ENCODE measurements at places on chromosomes 1 and 21. TPM values are rescaled to one million over a fixed set of nuclear protein-coding genes. Genes with fewer than 3 reads are reported as not detected.
A peak's percentile ranks its signal among the peaks of the same experiment; 100 is the strongest.

AMY1C gene
- not detected for total RNA-seq

HTR1D gene
- not detected for total RNA-seq

GPR3 gene
- 0.60 TPM for total RNA-seq

ST6GALNAC3 gene
- not detected for total RNA-seq

SH2D1B gene
- total RNA-seq, result 143 TPM

ADORA1 gene
- not detected for total RNA-seq

SLC45A1 gene
- total RNA-seq, result 0.52 TPM

FCRL6 gene
- total RNA-seq, result 309 TPM

GRCh38 chr1:34924759-34925555 lies 4.5 kb downstream of the DLGAP3 start:
- peak; percentile 68 for DNase-seq
- H3K36me3 ChIP-seq, result no peaks in the 10 kb centered on the region
- peaks cover 20% of the 10 kb centered on the region for H3K27me3 ChIP-seq

DNA sequence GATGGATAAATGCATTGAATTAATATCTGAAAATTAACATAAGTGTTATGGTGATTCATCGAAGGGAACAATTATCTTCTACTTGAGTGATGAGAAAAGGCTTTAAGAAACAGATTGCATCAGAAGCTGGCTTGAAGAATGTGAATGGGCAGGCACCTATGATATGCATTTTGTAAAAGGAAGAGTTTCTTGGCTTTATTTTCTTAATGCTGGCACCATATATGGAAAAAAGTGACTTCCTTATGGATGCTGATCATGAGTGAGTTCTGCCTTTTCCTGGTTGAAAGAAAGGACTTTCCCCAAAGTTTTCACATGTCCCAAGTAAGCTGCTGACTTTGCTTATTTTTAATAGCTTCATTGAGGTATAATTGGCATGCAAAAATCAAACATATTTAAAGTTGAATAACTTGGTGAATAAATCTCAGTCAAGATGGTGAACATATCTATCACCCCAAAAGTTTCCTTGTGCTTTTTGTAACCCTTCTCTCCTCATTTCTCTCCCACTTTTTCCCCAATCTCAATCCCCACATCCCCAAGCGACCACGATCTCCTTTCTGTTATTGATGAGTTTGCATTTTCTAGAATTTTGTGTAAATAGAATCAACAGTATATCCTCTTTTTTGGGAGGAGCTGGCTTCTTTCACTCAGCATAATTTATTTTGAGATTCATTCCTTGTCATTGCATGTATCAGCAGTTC lies 74.2 kb downstream of the SPATA46 start:
- H3K4me1 ChIP-seq, result peaks cover 10% of the 10 kb centered on the region
- no peak overlapping the region for H3K27ac ChIP-seq

DNA sequence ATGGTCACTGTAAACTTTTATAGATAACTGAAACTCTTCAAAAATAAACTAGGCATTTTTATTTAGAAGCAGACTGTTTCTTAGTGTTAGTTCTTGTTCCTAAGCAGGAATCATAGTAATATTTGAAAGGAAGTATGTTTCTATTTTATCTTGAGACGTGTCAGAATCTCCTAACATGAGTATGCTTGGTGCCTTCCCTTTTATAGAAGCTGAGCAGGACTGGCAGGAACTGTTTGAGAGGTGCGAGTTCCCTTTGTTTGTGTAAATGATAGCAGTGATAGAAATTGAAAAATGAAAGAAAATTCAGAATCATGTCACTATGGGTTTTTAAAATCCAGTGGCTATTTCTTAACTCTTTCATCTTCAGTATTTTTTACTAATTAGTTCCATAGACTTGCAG lies 56.9 kb downstream of the LRRC8D start:
- H3K27me3 ChIP-seq, result no peaks in the 10 kb centered on the region
- no peak overlapping the region for H3K27ac ChIP-seq
- DNase-seq, result no peak
- H3K4me3 ChIP-seq, result no peak overlapping the region
- H3K36me3 ChIP-seq, result peaks cover 2% of the 10 kb centered on the region

- no peak within 1 kb of the TSS for H3K27ac ChIP-seq
- no peak within 1 kb of the TSS for H3K4me3 ChIP-seq
- no peak for DNase-seq
Measured at GRCh38 chr1:198540580-198540979, at the start of gene ATP6V1G3. TSS of gene ATP6V1G3 (minus strand) at chr1:198540680. CDS start at chr1:198540650, 30 bp downstream.

DNA sequence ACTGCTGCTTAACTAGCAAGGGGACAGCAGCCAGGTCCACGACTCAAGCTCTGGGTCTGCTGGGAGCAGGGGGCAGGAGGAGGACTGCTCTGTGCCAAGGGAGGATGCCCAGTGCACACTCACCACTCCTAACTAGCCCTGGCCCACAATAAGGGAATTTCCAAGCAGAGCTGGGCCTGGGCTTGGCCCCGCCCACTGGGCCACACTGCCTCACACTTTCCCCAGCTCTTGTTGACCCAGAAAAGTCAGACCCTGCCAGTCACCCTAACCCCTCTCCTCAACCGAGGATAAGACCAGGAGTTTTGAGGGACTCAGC lies 18.7 kb downstream of the SLC9A1 start:
- DNase-seq, result peak; percentile 64
- H3K27me3 ChIP-seq, result no peaks in the 10 kb centered on the region
- H3K4me3 ChIP-seq, result no peak overlapping the region

DNA sequence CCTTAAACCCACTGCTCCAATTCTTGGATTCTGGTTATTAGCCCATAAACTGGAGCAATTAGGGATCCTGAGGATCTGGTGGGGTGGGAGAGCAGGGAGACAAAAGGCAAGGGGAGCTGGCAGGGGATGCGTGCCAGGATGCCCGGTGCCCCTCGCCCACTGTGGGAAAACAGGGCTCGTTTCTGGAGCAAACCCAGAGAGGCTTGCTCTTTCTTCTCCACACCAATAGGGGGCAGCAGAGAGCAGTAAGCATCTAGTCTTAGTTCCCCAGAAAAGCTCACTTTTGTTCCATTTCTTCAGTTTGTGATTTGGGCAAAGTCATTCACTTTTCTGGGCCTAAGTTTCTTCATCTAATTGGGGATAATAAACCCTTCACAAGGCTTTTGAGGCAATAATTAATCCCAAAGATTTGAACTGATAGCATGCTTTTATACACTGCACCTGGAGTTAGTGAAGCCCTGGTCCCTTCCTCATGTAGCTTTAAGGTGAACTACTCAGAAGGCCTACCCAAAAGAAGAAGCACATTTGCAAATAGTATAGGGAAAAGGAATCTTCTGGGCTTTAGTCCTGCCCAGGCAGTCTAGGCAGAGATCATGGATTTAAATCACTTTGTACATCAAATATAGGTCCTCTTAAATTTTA lies 160.6 kb upstream of the USP24 start:
- H3K4me1 ChIP-seq, result no peaks in the 10 kb centered on the region
- no peak overlapping the region for H3K27ac ChIP-seq
- DNase-seq, result no peak
- no peak overlapping the region for H3K4me3 ChIP-seq
- H3K36me3 ChIP-seq, result no peaks in the 10 kb centered on the region

DNA sequence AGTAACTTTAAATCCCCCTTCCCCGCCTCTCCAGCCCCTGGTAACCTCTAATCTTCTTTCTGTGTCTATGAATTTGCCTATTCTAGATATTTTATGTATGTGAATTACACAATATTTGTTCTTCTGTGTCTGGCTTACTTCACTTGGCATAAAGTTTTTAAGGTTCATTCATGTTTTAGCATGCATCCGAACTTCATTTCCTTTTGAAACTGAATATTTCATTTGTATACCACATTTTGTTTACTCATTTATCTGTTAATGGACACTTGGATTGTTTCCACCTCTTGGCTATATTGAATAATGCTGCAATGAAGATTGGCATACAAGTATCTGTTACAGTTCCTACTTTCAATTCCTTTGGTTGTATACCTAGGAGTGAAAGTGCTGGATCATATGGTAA lies 205.3 kb downstream of the TM2D1 start:
- no peaks in the 10 kb centered on the region for H3K4me1 ChIP-seq
- no peak overlapping the region for H3K27ac ChIP-seq
- H3K27me3 ChIP-seq, result no peaks in the 10 kb centered on the region
- H3K4me3 ChIP-seq, result no peak overlapping the region
- H3K36me3 ChIP-seq, result no peaks in the 10 kb centered on the region

DNA sequence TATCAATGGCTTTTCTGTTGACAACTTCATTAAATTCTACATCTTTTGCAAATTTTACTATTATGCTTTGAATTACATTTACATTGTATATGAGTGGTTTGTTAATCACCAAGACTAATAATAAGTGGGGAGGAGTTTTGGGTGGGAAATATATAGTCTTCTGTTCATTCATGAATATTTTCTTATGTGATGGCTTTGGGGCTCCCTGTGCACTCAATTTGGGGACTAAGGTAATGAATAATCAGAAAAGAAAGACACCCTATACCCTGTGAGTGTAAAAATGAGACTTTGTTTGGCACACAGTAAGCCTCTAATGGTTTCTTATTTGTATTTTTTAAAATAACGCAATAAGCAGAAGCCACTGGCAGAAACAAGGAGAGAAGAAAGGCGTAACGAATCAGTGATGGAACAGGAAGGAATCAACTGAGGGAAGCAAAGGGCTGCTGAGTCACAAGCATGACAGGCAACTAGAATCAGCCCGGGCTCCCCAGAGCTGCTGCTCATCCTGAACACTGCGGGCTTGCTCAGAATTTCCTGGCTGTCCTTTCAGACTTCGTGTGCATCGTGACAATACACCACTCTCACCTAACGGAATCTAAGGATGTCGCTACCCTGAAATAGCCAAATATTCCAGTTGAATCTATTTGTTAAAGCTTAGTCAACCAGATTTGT lies 20.8 kb upstream of the RGS2 start:
- H3K27ac ChIP-seq, result no peak overlapping the region
- no peak for DNase-seq
- H3K4me3 ChIP-seq, result no peak overlapping the region
- no peaks in the 10 kb centered on the region for H3K4me1 ChIP-seq

- H3K4me3 ChIP-seq, result no peak overlapping the region
- no peak overlapping the region for H3K27ac ChIP-seq
- peaks cover 3% of the 10 kb centered on the region for H3K4me1 ChIP-seq
- no peaks in the 10 kb centered on the region for H3K27me3 ChIP-seq
- DNase-seq, result no peak
Measured at GRCh38 chr1:153506831-153507413, 28.9 kb downstream of the S100A6 start.

GRCh38 chr1:68433395-68433794 lies 16.4 kb downstream of the RPE65 start:
- H3K4me1 ChIP-seq, result no peaks in the 10 kb centered on the region
- H3K36me3 ChIP-seq, result no peaks in the 10 kb centered on the region
- H3K27me3 ChIP-seq, result no peaks in the 10 kb centered on the region
- no peak overlapping the region for H3K4me3 ChIP-seq
- no peak for DNase-seq

DNA sequence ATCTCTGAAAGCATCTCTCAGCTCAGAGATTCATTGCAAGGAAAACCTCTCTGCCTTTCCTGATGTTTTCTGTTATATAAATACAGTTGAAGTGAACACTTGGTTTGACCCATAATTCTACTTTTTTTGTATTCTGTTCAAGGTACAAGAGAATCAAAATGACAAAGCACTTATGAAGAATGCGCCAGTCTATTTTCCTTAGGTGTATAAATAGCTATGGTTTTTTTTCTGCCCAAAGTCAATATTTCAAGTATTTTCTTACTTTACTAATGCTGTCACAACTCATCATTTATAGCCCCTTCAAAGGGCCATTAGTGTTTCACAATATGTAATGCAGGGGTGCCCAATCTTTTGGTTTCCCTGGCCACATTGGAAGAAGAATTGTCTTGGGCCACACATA lies 142.5 kb upstream of the C1orf105 start:
- no peak for DNase-seq
- no peaks in the 10 kb centered on the region for H3K36me3 ChIP-seq
- no peak overlapping the region for H3K4me3 ChIP-seq
- H3K27me3 ChIP-seq, result no peaks in the 10 kb centered on the region
- H3K27ac ChIP-seq, result no peak overlapping the region
- H3K4me1 ChIP-seq, result no peaks in the 10 kb centered on the region

- H3K36me3 ChIP-seq, result no peaks in the 10 kb centered on the region
- H3K27ac ChIP-seq, result no peak overlapping the region
- H3K4me1 ChIP-seq, result no peaks in the 10 kb centered on the region
- DNase-seq, result no peak
- H3K4me3 ChIP-seq, result no peak overlapping the region
Measured at GRCh38 chr1:56064705-56065104, 514.7 kb downstream of the PLPP3 start.
